ENCODE measurements at places on chromosomes 4 and X.

GRCh38 chr4:104394406-104395167, 100.1 kb downstream of the CXXC4 start:
- DNase-seq: no peak

DNA sequence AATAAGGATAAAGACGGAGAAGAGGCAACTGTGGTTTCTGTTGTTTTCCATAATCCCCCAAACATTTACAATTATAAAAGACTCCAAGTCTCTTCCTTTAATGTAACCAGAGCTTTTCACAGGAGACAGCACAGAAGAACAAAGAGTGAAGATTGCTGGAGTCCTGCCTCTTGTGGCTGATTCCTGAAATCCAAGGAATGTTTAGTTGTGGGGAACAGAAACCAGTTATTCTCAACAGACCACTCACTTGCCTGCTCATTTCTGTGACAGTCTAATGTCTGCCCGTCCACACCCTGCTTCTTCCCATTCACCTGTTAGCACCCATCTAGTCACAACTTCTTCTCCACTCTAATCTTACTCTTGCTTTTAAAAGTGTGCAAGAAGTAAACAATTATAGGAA, 12.1 kb downstream of the TEX13B start:
- no peak for DNase-seq

DNA sequence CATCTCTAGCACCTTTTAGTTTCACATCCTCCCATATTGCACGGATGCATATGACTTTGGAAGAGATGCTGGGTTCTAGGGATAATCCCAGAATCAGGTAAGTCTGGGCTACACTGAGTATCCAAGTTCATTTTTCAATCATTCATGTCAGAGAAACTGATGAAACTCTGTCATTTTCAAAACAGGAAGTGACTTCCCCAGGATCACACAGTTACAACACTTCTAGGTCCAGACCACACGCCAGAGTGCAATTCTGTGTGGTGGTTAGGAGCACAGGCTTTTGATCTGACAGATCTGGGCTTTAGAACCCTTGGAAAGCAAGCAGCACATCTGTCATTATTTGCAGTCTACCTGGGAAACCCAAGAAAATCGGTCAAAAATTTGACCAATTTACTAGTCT, 52.1 kb upstream of the CDKN2AIP start:
- no peak for DNase-seq

DNA sequence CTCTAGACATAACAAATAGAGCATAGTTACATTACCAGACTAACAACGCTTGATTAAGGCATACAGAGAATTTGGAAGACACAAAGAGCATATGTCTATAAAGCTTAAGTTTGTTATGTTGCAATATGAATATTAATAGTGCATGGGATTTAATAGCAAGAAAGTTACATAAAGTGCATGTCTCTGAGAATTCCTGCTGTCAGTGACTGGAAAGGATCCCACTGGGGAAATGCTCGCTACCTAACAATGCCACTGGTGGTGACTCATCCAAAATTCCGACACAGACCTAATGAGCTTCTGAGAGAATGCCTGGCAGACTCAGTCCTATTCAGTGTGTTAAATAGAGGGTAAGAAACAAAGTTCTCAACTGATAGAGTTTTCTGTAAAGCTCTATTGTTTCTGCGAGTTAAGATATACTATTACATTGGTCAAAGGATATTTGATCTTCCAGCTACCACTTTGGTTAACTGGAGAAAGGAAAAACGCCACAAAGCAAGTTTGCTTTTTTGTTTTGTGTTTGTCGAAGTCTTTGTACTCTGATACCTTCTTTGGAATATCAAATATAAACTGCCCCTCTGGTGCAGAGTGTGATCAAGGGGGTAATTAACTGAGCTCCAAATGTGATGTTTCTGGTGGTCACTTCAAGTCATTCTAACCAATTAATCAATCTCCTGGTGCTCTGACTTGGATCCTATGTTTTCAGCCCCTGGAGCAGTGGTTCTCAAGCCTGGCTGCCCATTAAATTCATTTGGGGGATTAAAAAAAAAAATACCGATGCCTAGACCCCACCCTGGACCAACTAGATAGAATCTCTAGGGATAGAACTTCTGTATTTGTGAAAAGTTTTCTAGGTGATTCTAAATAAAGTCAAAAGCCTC, 107.9 kb downstream of the PALLD start:
- DNase-seq: peak; percentile 87

GRCh38 chr4:145097331-145097820, 620 bp downstream of the ANAPC10 start:
- no peak for DNase-seq

All from ELR (cell line).